ENCODE measurements at places on chromosomes 12 and 14.

GRCh38 chr14:47207617-47208016, 467.8 kb downstream of the MDGA2 start:
- DNase-seq = no peak

DNA sequence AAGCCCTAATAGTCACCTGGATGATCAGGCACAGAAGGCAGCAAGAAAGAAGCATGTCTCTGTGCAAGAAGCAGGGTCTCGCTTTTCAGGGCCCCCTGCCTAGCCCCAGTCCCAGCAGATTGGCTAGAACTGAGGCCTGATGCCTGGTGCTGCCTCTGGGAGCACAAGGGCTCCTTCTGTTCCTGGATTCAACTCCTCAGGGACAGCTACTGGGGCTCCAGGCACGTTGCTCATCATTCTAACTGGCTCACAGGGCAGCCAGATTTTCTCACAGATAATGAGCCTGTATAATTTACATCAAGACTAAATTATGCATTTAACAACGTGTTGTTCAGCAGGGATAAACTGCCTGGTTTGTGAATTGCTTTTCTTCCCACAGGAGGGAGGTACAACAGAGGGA, 106.5 kb upstream of the PLXNC1 start:
- no peak for DNase-seq

DNA sequence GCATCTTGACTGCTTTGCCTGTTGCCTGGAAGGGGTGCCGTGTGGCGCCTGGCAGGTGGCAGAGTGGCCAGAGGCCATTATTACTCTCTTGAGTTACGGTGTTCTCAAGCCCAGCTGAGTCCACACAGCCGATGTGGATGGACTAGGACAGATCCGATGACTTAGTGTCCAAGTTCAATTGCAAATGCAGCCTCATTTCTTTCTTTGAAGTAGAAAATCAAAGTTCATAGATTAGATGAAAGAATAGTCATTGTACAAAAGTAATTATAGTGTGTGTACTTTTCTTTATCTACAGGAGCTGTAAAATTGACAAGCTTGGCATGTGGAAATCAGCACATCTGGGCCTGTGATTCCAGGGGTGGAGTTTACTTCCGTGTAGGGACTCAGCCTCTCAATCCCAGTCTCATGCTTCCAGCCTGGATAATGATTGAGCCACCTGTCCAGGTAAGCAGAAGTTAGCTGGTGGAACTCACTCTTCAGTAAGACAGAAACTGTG, 44.7 kb downstream of the ANKRD9 start:
- DNase-seq = no peak

DNA sequence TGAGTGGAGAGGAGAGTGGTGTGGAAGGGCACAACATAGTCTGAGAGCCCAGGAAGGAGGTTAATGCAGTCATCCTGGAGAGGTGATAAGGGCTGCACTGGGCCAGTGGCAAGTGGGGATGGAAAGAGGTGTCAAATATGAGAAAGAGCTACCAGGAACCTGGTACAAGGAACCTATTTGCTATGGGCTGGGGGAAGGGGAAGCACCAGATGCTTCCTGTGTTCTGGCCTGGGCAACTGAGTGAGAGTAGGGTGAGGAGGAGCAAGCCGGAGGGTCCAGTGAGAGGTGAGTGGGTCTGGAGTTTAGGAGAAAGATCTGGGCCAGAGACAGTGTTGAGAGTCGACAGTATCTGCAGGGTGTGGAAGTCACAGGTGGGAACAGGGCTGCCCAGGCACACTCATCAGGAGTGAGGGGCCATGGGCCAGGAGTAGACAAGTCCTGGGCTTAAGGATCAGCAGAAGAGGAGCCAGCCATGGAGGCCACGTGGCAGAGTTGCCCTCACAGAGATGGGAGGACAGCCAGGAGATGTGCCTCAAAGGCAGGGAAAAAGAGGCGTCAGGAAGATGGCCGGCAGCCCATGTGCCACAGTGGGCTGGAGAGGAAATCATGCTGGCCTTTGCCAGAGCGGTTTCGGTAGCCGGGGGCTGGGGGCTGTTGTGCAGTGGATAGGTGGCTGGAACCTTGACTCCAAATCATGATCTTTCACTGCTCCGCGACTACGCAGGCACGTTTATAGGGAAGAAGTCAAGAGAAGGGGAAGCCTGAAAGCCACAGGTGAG, 2.9 kb upstream of the AQP6 start:
- DNase-seq = no peak

DNA sequence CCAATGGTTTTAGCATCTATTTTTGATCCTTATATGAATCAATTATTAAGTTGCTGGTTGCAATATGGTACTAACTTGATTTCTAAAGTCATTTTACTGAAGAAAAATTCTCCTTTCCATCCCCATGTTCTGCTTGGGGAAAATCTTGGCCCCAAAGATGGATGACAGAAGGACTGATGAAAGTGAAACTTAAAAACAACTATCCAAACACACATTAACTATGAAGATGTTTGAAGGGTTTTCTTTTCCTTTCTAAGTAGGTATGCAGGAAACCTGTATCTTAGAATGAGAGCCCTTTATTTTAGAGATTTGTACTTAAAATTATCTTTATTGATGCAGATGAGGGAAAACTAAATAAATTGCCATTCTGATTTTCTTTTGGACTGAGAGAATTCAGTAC, 5.9 kb downstream of the C12orf71 start:
- no peak for DNase-seq

- DNase-seq = no peak
Observed at GRCh38 chr14:77052281-77053044, 24.0 kb upstream of the IRF2BPL start.

DNA sequence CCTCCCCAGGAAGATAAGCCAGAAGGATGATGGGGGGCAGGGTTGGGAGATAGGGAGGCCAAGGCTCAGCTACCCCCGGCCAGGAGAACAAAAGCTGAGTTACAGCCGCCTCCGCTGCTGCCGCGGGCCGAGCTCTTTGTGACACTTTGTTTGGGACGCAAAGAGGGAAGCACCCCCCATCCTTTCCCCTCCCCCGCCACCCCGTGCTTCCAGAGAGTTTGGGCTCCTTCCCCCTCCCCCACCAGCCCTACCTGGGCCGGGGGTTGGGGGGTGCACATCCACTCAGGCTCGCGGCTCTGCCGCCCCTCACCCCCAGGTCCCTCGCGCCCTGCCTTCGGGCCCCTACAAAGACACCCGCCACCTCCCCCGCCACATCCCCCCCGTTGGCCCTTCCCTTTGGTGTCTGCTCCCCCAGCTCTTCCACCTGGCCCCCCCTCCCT, 799 bp downstream of the ZNF219 start:
- no peak for DNase-seq

GRCh38 chr12:24109381-24110039, 160.0 kb upstream of the SOX5 start:
- no peak for DNase-seq

DNA sequence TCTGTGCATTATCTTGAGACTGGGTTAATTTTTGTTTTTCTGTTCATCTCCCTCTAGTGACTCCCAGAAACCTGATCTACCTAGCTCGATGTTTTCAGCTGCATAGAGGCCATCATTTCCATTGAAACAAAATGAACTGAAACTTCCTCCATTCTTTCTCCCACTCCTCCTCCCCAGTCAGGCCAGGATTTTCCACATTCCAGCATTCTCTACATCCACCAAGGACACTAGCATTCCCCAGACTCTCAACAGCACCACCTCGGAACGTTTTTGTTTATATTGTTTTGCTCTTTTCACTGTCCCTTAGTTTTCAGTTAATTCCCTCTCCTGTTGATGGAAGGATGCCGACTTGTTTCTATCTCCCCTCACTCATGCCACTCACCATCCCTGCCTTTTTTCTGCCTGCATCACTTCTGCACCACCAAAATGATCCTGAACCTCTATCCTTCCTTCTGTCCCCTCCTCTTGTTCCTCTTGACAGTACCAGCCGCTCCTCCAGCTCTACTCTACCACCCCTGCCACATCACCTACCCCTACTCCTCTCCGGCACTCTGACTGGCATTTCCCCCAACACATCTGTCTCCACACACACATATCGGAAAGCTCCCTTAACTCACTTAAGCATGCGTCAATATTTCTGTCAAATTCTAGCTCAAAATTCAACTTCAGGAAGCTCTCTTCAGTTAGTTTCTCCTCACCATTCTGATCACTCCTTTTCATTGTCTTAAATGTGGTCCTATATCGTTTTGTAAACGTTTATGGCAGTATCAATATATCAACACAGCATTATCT, 13.2 kb downstream of the OR6S1 start:
- no peak for DNase-seq

GRCh38 chr14:59389936-59390335, 75.2 kb downstream of the GPR135 start:
- no peak for DNase-seq

- DNase-seq = no peak
Observed at GRCh38 chr12:48973941-48974673, 2.6 kb upstream of the WNT10B start.

GRCh38 chr12:113796066-113796827, 169.9 kb downstream of the RBM19 start:
- DNase-seq = no peak

- no peak for DNase-seq
Observed at GRCh38 chr12:102965281-102966155, 8.0 kb downstream of the ASCL1 start.

GRCh38 chr12:56307221-56307965, 7.3 kb upstream of the CS start:
- DNase-seq = no peak

GRCh38 chr12:124776125-124776513, 87.5 kb downstream of the SCARB1 start:
- DNase-seq = no peak

DNA sequence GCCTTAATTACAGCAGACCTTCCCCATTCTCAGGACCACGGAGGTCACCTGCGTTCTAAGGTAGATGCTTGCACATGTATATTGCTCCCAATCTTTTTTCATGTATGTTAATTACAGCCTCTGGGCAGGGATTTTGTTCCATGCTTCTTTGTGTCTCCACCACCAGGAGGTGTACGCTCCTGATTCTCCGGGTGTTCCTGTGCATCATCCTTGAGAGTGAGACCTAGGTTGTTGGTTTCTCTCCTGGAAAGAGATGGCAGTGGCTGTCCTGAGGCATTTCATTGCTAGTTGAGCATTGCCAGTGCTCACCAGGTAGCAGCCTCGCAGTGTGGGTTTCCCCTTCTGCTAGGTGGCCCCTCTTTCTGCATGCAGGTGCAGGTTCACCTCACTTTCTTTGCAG, 52.8 kb downstream of the KCNK13 start:
- DNase-seq = no peak

GRCh38 chr14:21352587-21352986, 31.2 kb downstream of the SUPT16H start:
- DNase-seq = no peak

- no peak for DNase-seq
Observed at GRCh38 chr14:105067140-105067968, 2.1 kb upstream of the GPR132 start.

- no peak for DNase-seq
Observed at GRCh38 chr12:41467591-41468325, 279.6 kb downstream of the PDZRN4 start.

DNA sequence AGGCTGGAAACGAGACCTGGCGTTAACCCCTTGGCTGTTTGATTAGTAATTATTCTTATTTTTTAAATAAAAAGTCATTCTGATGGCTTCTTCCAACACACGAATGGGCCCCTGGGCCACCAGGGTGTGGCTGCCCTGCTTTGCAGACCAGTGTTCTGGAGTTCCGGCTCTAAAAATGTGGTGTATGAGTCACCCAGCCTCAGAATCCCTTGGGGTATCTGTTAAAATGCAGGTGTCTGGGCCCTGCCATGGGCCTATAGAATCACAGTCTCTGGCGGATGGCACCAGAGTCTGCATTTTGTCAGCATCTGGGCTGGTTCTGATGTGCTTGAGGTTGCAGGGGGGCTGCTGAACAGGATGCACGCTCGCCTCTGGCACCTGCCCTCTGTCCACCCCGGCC, 2.5 kb upstream of the PSMC1 start:
- DNase-seq = no peak

DNA sequence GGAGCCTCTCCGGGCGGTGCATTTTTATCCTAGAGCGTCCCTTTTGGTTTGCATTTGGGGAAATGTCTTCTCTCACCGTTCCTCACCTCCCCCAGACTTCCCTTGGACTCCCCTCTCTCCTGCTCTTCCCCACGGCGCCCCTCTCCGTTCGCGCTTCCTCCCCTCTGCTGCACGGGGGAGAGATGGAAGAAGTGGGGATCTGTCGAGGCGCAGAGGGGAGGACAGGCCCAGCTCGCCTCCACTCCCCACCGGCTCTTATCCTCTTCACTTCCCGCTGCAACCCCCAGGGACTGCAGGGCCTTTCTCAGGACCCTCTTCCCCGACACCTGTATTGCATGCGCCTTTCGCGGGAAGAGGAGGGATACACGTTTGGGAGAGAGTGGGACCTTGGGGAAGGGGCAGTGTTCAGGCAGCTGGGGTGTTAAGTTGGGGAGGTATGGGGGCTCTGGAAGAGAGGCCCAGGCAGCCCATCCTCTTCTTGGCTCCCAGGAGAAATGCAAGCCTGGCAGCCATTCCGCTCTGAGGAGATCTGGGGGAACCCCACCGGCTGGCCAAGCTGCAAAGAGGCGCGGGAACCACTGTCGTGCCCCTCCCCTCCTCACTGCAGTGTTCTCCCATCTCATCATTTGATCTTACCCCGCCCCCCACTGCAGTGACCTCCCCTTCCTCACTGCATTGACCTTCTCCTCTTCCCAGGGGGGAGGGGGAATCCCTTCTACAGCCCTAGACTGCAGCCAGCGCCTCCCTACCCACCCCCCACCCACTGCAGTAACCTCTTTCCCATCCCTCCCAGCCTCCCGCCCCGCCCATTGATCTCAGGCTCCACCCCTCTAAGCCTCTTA, 788 bp downstream of the ENO2 start:
- DNase-seq = no peak

DNA sequence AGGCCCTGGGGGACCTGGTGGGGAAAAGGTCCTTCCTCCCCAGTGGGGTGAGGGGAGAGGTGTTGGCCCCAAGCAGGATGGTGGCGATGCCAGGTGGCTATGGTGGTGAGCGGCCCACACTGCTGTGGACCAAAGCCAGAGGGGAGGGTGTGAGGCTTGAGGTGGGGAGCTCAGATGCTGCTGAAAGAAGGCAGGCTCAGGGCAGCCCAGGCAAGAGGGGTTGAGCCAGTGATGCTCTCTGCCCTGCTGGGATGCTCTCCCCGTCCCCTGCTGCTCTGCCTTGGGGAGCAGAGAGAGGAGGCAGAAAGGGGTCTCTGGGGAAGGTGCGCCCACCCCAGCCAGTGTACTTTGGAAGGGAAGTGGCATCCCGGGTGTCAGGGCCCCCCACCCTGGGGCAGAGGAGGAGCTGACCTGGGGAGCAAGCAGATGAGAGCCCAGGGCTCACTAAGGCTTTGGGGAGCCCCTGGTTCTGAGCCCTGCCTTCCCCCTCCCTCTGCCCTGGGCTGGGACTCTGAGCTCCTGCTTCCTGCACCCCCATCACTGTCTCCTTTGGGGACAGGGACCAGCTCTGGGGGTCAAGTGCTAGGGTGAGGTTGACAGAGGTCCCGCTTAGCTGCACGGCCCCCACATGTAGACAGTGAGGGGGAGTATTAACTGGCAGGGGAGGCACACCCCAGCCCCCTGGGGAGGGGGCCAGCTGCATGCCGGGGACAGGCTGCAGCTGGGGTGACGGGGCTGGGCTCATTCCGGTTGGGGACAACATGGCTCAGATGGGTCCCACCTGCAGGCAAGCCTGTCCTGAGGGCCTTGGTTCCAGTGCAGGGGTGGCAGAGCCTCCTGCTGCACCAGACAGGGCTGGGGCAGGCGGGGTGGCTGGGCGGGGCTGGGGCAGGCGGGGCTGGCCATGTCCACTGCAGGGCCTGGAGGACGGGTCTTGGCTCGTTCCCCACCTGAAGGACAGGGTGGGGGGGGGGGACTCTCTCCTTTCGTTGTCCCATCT, 124.4 kb downstream of the KIF26A start:
- no peak for DNase-seq

Measured in stimulated activated CD8-positive, alpha-beta memory T cell treated with anti-CD3 and anti-CD28 coated beads, Interleukin-4, amount 100 ng/mL, for 1 hour (primary cell).